Right forelimb (tissue), 1 donor: ENCODE measurements at places on chromosomes 2 and 18.

- DNase-seq = no peak
Observed at GRCh38 chr2:96500385-96501066, 4.6 kb downstream of the NEURL3 start.

DNA sequence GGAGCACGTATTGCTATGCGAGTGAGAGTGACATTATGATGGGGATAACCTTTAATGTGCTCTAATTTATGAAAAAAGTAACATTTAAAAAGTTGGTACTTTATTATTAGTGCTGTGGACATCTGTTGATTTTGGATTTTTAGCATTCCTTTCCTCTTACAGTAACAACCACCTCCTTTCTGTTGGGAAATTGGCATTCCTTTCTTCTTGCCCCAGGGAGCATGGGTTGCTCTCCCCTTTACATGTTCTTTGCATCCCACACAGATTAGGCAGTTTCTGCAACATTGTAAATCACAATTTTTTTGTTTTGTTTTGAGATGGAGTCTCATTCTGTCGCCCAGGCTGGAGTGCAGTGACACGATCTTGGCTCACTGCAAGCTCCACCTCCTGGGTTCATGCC, 300.2 kb downstream of the LPIN1 start:
- no peak for DNase-seq

DNA sequence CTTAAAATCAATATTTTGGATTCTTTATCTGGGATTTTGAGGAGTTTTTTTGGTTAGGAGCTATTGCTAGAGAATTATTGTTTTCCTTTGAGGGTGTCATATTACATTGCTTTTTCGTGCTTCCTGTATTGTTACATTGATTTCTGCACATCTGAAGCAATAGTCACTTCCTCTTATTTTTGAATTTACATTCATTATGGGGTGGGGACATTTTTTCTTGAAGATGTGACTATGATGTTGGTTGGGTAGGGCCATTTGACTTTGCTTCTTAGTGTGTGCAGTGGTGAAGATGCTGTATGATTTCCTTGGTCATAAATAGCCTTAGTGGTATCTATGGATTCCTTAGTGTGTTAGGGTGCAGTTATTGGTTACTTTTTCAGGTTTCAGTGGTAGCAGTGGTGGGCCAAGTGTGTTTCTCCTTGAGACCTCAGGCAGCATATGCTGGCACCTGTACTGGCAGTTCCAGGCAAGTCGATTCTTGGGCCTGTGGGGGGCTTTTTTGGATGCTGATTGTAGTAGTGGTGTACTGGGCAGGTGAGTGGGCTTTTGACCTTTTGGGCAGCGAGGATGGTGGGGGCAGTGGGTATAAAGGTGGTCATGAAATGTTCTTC, 61.8 kb downstream of the ARHGAP25 start:
- DNase-seq = no peak

GRCh38 chr2:128765811-128766210, 447.1 kb upstream of the HS6ST1 start:
- no peak for DNase-seq

GRCh38 chr2:207937253-207937652, 88.1 kb downstream of the PLEKHM3 start:
- DNase-seq = no peak

DNA sequence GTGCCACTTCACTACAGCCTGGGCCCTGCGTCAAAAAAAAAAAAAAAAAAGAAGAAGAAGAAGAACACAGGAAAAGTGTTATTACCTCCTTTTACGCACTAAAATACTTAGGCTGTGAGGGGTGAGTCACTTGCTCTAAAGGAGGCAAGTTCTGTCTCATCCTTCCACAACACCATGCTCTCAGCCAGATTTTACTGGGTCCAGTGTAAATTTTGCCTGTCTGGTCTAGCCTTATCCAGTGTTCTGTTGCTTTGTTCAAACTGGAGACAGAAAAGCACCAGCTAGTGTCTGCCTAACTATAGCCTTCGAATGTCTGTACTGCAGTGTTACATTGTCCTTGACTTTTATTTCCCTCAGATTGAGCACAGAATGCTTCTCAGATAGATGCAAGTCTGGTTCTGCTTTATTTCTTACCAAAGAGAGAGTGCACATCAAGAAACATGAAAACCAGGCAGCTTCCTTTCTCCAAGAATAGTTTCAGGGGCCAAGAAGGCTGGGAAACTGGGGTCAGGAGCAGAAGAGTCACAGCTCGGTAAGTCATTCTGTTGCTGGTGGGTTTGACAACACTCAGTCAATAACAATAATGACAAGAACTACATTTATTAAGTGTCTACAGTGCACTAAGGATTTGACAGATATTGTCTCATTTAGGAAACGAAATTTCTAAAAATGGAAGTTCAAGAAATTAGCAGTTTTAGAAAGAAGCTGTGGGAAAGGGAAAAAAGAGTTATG, 3.1 kb upstream of the MSGN1 start:
- DNase-seq = no peak

- DNase-seq = no peak
Observed at GRCh38 chr2:131493199-131493968, 1.2 kb upstream of the MZT2A start.

- DNase-seq = no peak
Observed at GRCh38 chr2:112835061-112835501, 1.5 kb downstream of the IL1B start.

DNA sequence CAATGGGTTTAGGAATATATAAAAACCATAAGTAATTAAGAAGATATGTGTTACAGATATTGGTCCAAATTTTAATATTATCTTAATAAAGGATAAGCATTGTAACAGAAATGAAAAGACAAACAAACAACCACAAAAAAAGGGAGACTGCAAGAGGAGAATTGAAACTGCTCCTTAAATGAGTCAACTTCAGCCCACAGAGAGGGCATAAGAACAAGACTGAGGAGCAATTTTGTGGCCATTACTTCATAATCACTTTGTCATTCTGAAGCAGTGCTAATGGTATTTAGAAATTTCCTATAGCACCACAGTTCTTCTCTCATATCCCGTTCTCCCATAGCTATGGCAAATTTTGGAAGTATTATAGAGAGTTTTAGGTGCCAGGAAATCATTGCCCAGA, 193.2 kb upstream of the HNMT start:
- no peak for DNase-seq

DNA sequence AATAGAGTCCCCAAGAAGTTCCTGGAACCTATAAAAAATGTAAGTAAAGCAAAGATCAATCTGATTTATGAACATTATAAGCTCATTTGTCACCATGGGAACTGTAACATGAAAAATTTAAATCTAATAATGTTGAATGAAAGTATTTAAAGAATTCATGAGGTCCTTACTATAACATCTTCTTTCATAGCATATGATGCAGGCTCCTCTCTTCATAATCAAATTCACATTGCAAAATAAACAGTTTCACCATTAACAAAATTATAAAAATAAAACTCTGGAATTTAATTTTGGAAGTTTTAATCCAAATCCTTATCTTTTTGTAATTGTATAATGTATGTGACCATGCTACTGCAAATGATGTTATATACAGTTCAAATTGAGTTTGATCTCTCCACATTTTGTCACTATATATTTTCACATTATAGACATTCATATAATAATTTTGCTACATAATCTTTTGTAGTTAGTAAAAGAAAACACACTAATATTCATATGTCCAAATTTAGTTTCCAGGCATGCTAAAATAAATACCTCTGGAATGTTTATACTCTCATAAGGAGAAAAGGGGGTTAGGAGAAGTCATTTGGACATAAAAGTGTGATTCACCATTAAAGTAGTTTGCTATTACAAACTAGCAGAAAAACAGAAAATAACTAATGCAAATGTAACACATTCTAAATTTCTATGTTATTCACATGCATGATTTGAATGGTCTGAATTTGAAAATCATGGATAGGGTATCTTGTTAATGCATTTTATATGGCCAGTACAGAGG, 954.1 kb downstream of the DSC3 start:
- DNase-seq = no peak

DNA sequence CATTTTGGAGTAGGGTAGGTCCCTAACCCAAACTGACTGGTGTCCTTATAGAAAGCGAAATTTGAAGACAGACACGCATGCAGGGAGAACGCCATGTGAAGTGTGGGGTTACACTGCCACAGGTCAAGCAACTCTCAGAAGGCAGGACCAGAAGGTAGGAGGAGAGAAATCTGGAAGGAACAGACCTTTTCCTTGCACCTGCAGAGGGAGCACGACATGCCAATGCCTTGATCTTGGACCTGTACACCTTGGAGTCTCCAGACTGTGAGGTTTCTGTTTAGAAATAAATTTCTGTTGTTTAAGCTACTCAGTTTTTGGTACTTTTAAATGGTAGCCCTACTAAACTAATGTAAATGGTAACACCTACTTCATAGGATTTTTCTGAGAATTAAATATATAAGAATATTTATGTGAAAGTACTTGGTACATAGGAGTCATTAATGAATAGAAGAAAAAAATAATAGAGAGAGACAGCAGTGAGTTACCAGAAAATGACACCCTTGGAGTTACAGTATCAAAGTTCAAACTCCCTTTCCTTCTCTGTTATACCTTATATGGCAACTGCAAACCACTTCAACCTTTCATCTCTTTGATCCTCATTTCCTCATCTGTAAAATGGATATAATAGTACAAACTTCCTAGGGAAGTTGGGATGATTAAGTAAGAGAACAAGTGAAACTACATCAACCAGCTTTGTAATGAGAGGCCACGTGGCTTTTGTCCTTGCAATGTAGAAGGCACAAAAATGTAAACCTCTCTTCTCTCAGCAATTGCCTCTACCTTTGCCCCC, 184.9 kb upstream of the PARD3B start:
- no peak for DNase-seq

- DNase-seq = peak; percentile 9
Observed at GRCh38 chr2:127586746-127587295, 51.3 kb downstream of the MYO7B start.

GRCh38 chr18:28973324-28973723, 796.4 kb upstream of the CDH2 start:
- no peak for DNase-seq

GRCh38 chr2:184078496-184078895, 519.8 kb upstream of the ZNF804A start:
- DNase-seq = no peak

- DNase-seq = no peak
Observed at GRCh38 chr2:235958221-235958930, 209.8 kb downstream of the GBX2 start.

GRCh38 chr2:179612108-179612507, 249.3 kb downstream of the ZNF385B start:
- DNase-seq = no peak

DNA sequence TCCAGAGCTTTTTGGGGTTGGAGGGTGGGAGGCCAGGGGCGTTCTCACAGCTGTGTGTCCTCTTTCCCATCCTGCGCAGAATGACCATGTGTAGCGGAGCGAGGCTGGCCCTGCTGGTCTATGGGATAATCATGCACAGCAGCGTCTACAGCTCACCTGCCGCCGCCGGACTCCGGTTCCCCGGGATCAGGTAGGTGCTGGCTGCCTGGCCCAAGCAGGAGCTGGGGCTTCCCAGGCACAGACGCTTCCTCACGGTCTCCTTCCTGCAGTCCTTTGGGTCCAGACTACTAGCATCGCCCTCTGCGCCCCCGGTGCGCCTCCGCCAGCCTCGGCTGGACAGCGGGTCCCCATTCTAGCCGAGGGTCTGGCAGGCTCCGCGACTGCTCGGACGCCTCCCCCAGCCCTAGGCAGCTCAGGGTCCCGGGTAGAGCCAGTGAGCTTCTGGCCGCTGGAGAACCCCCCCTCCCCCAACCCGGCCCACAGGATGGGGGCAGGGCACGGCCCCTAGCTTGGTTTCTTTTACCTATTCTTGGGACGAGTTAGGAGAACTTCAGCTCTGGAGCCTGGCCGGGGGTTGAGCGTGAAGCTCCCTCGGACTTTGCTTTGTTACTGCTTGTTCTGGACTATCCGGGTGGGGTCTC, 756 bp downstream of the ADCYAP1 start:
- no peak for DNase-seq

DNA sequence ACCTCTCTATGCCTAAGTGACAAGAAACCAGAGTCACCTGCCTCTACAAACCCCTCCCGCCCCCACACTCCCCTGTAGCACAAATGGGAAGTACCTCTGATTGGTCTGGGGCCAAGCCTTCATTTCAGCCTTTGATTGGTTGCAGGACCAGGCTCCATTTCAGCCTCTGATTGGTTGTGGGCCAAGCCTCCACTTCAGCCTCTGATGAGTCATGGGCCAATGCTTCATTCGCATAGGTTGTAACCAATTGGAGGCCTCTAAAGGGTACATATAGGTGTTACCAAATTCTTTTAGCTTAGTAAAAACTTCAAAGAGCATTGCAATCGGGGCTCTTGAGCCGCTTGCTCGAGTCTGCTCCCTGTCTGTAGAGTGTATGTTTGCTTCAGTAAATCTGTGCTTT, 25.0 kb downstream of the CCDC102B start:
- no peak for DNase-seq

DNA sequence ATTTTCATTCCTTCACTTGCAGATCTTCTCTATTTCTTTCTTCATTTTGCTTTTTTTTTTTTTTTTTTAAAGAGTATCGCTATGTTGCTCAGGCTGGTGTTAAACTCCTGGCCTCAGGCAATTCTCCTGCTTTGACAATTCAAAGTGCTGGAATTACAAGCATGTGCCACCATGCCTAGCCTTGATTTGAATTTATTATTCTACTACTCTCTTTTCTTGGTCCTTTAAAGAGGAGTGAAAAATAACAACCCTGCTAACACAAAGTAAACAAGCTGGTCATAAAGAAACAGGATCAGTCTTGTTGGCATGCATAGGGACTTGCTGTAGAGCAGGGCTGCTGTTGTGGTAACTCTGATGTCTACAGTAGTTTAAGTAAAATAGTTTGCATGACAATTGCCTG, 1615.3 kb upstream of the ZEB2 start:
- no peak for DNase-seq

GRCh38 chr18:8816220-8816619, 110.9 kb downstream of the MTCL1 start:
- DNase-seq = no peak

- no peak for DNase-seq
Observed at GRCh38 chr2:215107216-215108056, 31.0 kb downstream of the ABCA12 start.

DNA sequence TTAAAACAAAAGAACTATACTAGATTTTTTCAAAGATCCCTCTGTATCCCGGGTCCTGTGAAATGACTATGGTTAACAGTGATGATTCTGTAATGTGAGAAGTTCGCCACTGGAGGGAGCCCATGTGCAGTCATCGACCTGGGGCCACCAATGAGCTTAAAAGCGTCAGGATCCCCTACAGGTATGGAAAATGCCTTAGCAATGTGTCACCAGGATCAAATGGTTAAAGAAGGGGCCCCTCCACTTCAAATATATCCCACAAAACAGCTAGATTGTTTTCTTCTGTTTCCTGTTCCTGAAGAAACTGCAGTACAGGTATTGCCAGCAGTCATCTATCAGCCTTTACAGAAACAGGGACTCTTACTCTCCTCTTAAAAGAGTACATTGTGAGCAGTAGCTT, 15.3 kb downstream of the CHRNA1 start:
- peak; percentile 66 for DNase-seq

- no peak for DNase-seq
Observed at GRCh38 chr18:46756559-46757201, at the start of gene ST8SIA5. ST8SIA5 (minus strand) TSS chr18:46757053; CDS start chr18:46756508, 545 bp downstream.
